ENCODE measurements at places on chromosomes 5 and 9. TPM values are rescaled to one million over a fixed set of nuclear protein-coding genes. Genes with fewer than 3 reads are reported as not detected.
A peak's percentile ranks its signal among the peaks of the same experiment; 100 is the strongest.

DNA sequence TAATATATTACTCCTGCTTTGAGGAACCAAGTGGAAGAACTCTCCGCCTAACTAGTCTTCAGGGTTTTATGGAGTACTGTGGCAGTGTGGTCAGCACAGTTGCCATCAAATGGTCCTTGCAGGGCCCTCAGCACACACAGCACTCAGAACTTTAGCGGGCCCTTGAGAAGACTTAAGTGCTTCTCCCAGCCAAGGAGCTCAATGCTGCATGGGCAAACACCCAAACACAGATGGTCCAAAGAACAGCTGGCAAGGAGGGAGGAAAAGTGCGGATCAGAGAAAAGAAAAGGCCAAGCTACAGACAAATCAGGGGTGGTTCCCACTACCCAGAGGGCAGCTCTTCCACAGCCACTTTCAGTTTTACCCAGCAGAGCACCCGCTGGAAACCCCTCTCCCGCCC is 98.6 kb downstream of the SPOCK1 start:
- no peak for DNase-seq

DNA sequence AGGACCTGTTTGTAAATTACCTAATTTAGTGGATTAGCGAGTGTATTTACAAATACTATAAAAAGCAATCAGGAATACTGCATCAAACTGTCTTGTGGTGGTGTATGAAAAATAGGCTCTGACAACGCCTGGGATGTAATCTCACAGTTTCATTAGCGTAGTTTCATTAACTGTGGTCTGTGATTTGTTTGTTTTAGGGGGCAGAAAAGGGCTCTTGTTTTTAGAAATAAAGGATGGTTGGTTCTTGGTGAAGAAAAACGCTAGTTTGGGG is 1.4 kb downstream of the SLC44A1 start:
- no peak for DNase-seq

- DNase-seq, result no peak
Measured at GRCh38 chr9:23587433-23587832, 238.6 kb downstream of the ELAVL2 start.

- no peak for DNase-seq
Measured at GRCh38 chr9:92966518-92966800, 19.1 kb downstream of the FGD3 start.

GRCh38 chr9:128099231-128099931 is 28.1 kb downstream of the PTGES2 start:
- DNase-seq, result no peak

DNA sequence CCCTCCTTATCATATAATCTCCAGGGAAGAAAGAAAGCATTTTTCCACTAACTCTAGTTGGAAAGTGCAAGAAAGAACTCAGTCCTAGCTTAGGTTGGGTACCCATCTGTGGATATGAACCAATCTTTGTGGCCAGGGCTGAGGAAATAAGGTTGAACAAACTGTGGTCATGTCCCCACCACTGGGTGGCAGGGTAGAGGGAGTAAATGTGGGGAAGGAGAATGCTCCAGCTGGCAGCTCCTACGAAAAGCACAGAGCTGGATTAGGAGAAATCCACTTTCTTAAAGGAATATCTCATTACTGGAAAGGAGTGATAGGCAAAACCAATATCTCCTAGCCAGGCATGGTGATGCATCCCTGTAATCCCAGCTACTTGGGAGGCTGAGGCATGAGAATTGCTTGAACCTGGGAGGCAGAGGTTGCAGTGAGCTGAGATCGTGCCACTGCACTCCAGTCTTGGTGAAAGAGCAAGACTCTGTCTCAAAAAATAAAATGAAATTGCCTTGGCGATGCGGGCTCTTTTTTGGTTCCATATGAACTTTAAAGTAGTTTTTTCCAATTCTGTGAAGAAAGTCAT is 175.1 kb downstream of the CCDC192 start:
- DNase-seq, result no peak

GRCh38 chr5:72107901-72108201 is 576 bp downstream of the MAP1B start:
- no peak for DNase-seq

DNA sequence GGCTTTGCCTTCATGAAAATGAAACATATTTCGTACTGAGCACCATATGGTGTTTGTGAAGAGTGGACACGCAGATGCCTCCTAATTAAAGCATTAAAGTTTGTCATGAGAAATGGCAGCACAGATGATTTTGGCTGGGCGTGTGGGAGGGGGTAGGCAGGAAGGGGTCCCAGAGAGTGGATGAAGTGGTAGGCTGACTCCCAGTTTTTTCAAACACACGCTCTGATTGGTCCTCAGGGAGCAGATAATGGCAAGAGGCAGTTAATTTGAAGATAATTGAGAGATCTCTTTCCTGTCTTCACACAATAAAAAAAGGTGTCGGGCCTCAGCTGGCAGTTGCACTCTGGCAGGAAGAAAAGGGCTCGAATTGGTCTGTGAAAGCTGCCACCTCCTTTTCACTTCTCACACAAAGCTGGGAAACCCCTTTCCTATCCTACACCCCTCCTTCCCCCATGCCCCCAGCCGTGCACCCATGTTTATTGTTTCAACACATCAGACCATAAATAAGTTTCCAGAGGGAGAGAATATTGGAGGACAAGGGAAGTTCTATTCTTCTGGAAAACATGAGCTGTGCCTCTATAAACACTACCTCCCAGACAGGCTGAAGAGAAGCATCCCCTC is 429.6 kb downstream of the ARHGEF28 start:
- no peak for DNase-seq

GRCh38 chr5:178673801-178674295 is 47.0 kb upstream of the CLK4 start:
- no peak for DNase-seq

GRCh38 chr5:83436276-83436675 is 35.3 kb upstream of the VCAN start:
- DNase-seq, result no peak

- DNase-seq, result no peak
Measured at GRCh38 chr5:115810761-115811160, 5.7 kb downstream of the CDO1 start.

GRCh38 chr5:172640822-172641358 is at the start of gene NEURL1B:
Gene NEURL1B, plus strand, starts transcription at chr5:172641263. Its CDS starts 144 bp downstream, at chr5:172641407.
- peak; percentile 65 for DNase-seq

- no peak for DNase-seq
Measured at GRCh38 chr5:14108170-14108996, 34.8 kb upstream of the TRIO start.

GRCh38 chr5:86977190-86977589 is 290.5 kb upstream of the RASA1 start:
- no peak for DNase-seq

DNA sequence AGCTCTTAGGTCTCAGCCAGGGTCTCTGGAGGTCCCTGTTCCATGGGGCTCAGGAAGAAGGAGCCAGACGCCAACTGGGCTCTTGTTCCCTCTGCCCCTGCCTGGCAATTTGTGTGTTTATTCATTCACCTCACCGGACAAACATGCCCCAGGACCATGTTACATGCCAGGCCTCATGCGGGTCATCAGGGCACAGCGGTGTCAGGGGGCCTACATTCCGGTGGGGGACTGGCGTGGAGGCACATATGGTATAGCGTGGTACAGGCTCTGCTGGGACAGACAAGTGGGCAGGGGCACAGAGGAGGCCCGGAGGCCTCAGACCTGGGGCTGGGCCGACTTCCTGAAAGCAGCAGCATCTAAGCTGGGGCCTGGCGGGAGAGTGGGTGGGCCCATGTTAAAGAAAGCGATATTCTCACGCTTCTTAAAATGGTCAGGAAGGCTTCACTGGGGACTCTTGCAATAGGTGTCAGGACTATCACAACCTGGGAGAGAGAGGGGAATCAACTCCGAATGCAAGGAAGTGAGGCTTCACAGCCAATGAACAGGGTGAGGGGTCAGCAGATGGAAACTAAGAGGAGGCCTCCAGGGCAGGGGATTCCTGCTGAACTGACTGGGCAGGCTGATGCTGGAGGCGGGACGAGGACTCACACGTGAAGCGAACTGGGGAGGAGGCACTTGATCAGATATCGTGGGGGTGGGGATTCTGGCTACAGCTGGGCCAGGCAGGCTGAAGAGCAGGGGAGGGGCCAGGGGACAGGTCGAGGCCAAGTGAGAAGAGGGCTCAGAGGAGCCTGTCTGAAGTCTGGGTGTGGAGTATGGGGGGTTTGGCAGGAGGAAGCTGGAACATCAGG is 41.9 kb downstream of the NCS1 start:
- no peak for DNase-seq

DNA sequence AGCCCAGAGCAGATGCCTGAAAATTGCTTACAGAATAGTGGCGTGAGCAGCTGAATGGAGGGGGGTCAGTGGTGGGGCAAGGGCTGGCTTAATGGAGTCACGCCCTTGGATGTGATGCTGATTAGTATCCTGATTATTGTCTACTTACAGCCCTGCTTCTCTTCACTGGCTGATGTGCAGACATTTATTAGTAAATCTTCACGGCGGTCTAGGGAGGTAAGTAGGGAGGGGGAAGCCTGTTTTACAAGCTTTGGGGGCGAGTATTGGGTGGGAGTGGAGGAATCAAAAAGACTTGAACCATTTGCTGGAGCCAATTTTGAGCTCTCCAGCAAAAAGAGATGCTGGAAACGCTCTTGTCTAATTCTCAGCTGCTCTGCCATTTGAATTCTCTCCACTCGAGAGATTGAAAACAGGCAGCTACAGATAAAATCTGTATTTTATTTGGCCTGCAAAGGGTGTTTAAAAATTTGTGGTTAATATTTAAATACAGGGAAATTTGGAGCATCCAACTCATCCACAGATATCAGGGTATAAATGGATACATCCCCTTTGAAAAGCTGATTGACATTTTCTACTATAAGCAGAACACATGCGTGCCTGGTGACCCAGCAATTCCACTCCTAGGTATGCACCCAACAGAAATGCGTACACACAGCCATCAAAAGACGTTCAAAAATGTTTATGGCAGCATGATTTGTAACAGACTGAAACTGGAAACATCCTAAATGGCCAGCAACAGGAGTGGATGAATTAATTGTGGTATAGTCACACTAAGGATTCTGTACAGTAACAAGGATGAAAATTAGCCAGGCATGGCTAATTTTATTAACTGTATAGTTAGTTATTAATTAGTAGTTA is 19.5 kb upstream of the ALDH1B1 start:
- no peak for DNase-seq

DNA sequence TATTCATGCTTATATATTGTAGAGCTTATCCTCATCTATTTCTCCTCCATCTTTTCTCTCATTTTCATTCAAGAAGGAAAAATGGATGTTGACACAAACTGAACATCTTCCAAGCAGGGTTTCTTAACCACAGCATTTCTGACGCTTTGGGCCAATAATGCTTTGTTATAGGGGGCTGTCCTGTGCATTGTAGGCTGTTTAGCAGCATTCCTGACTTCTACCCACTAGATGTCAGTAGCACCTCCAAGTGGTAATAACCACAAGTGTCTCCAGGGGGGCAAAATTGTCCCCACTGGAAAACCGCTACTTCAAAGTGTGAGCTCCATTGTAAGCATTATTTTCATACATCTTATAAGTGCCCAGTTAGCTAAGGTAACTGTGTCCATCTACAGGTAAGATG is 2.6 kb upstream of the TXNDC8 start:
- DNase-seq, result no peak

DNA sequence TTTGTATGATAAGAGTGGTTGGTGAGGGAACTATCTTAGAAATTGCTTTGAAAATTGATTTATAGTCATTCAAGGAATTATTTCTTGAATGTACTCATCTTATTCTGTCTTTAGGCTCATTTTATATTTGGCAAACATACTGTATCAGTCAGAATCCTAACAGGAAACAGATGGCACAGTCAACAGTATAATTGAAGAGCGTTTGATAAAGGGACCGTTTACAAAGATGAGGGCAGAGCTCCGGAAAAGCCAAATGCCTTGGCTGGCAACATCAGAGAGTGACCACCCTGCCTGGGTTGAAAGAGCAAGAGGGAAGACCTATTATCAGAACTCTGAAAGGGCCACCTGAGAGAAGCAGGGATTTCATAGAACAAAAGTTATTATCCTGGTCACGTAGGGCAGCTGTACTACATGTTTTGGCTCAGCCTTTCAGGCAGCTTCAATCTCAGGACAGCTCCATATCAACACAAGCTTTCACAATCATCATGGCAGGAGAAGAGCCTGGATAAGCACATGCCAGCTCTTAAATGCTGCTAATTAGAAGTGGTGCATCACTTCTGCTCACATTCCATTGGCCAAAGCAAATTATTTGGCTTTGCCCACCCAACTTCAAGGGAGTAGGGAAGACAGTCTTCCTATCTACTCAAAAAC is 47.2 kb upstream of the ARL15 start:
- DNase-seq, result no peak

- no peak for DNase-seq
Measured at GRCh38 chr5:181053488-181054121, 13.5 kb downstream of the BTNL9 start.

DNA sequence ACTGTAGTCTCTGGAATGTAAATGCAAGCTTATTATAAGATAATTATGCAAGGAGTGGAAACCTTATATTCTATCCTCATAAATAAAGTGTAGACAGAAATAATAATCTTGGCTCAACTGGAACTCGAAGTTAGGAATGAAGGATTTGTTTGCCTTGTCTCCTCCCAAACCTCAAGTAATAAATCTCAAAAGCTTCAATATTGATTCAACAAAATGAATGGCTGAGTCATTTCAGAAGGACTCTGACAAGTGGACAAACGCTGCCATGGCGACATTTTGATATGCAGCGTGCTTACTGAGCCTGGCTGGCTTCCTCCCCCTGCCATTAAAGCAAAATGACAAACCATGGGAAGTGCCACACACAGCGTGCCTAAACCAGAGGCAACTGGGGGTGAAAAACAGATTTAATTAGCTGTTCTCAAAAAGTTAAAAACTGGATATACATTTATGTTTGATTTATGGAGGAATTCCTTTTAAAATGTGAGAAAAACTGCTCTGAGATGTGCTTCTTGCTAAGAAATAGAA is 10.5 kb upstream of the ADGRV1 start:
- no peak for DNase-seq

DNA sequence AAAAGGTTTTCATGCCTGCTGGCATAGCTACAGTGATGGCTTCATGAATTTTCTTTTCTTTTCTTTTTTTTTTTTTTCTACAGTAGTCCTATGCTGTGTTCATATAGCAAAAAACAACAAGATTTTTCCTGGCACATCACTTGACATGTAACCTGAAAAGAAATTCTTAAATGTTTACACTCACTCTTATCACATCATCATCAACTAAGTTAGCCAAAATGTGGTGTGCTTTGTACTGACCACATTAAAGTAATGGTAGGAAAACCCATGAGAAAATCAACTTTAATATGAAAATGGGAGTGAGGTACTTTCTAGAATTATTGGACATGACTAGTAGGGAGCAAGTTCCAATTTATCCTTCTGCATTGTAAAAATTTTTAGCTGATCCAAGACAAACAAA is 146.7 kb downstream of the SSBP2 start:
- no peak for DNase-seq

GRCh38 chr5:113118765-113119164 is 142.2 kb downstream of the DCP2 start:
- DNase-seq, result no peak

- DNase-seq, result no peak
Measured at GRCh38 chr5:10122076-10122726, 127.5 kb downstream of the ATPSCKMT start.

SHC3 gene
- 3.0 TPM for polyA plus RNA-seq

SPATA31E1 gene
- not detected for polyA plus RNA-seq

ANKDD1B gene
- 7.7 TPM for polyA plus RNA-seq

MAMDC2 gene
- polyA plus RNA-seq, result 6.3 TPM

INSL6 gene
- 0.28 TPM for polyA plus RNA-seq

PCDHGB6 gene
- 7.9 TPM for polyA plus RNA-seq

CCNJL gene
- polyA plus RNA-seq, result 8.1 TPM

TRIP13 gene
- 14.2 TPM for polyA plus RNA-seq

All from left renal cortex interstitium (tissue), 4 donors.